ENCODE measurements at places on chromosomes 1 and 21.

GRCh38 chr1:1225238-1225845 is 6.5 kb downstream of the SDF4 start:
- no peak for DNase-seq

GRCh38 chr1:102466487-102466886 is 469.8 kb upstream of the OLFM3 start:
- DNase-seq: no peak

- DNase-seq: peak; percentile 4
These were observed 419.5 kb upstream of the DEPDC1 start for GRCh38 chr1:68916221-68916902.

DNA sequence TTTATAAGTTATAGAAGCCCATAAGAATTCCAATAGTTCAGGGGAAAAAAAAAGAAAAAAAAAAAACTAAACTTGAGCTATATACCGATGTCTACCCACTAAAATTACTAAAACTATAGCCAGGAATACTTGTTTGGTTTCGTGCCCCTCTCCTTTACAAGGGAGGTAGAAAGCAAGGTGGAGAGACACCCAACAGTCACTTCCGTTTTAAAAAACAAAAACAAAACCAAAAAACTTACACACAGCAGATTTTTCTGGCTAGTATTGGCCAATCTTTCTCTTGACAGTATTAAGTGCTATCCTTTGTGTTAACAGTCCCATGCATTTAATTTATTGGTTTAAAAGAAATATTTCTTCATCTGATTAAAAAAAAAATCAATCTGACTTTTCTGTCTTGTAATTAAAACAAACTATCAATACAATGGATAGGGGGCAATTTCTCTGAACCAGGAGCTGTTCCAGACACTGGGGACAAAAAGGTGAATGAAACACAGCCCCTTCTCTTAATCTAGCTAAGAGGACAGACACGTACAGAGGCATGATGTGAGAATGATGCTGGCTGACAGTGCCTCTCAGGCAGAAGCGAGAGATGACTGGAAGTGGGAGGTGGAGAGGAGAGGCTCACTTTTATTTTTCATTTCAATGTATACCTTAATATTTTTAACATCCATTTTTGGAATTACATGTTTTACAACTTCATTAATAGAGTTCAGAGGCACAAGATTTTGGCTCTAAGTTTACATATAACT is 214.8 kb downstream of the RERE start:
- DNase-seq: no peak

DNA sequence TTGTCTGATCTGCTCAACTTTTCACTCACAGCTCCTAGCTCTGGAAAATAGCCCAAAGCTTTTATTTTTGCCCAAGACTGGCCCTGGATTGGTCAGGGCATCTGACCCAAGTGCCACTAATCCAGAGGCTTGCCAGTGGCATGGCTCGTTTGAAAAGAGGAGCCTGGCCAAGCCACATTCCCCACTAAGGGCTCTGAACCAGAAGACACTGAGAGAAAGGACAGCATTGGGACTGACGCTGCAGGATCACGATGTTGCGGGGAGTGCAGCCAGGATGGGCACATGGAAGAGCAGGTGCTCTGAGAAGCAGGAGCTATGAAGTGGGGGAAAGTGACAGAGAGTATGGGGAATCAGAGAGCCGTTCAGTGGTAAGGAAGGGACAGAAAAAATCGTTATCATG is 44.9 kb upstream of the TSPAN2 start:
- no peak for DNase-seq

- no peak for DNase-seq
These were observed 732 bp downstream of the HS2ST1 start for GRCh38 chr1:86914998-86915736.

DNA sequence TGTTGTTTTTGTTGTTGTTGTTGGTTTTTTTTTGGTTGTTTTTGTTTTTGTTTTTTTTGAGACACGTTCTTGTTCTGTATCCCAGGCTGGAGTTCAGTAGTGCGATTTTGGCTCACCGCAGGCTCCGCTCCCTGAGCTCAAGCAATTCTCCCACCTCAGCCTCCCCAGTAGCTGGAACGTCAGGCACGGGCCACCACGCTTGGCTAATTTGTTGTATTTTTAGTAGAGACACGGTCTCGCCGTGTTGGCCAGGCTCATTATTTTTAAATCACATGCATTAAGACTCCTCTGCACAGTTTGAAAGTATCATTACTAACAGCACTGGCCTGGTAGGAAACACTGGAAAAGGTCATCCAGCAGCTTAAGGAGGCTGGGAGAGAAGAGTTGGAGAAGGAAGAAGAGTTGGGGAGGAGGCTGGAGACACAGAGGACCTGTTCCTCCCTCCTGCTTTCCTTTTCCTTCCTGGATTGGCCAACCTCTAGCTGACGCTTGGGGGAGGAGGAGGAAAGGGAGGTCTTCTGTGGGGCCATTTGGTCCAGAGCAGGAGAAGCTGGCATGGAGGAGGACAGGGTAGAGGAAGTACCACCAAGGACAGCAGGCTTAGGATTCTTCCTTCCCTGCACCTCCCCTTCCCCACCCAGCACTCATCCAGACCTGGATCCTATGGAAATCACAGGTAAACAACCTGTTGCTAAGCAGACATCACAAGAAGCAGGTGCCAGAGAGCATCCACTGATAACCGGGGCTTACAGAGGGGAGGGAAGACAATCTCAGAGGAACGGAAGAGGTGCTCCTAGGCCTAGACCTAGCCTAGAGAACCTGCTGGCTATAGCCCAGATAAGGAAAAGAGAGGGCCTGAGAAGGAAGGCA is 71.9 kb upstream of the GOLT1A start:
- DNase-seq: no peak

DNA sequence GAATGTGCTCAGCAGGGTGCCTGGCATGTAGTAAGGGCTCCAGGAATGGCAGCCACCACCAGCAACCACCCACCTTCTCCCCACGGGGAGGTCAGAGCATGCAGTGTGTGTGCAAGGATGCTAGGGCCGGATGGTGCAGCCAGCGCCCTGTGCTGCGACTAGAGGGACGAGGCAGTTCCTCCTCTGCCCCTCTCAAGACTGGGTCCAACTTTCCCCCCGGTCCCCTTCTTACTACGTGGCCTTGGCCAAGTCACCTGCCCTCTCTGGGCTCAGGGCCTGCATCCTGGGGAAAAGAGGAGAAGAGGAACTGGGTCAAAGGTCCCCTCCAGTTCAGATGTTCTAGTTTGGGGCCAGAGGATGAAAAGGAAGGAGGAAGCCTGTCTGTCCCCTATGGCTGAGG is 71.6 kb upstream of the TARDBP start:
- no peak for DNase-seq

GRCh38 chr1:53659436-53659835 is 79.5 kb downstream of the GLIS1 start:
- no peak for DNase-seq

- no peak for DNase-seq
These were observed 54.9 kb downstream of the LRRC40 start for GRCh38 chr1:70150444-70150843.

DNA sequence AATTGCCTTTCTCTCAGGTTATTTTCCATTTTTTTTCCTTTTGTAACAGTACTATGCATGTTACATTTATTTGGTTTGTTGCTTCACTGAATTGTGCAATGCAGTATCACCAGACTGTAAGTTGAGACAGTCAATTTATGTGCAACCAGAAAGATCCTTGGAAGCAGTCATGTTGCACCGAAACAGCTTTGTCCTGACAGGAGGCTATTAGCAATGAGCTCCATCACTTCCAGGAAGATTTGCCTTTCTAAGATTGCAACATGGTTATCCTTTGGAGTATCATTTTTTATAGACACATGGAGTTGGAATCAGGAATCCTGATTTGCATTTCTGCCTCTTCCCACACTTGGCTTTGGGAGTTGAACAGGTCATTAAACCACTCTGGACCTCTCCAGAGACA is 84.5 kb upstream of the ST6GALNAC5 start:
- no peak for DNase-seq

DNA sequence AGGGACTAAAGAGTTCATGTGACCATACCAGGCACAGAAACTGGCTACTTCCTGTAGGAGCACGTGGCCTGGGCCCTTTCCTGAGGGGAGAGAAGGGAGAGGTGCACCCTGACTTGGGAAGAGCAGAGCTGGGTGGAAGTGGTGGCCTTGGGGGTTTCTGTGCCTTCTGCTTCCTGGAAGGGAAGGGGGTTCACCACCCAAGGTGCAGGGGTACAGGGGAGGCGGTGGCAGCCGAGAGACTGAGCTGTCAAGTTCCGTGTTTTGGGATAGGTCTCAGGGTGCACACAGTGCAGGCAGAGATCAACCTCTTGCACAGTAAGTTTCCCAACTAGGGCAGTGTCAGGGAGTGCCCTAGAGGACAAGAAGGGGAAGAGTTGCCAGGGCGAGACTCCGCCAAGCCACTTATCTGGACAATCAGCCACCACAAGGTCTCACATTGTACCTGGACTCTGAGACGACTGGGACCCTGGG is 10.1 kb downstream of the HECTD3 start:
- no peak for DNase-seq

GRCh38 chr1:47201179-47201578 is 11.3 kb upstream of the PDZK1IP1 start:
- no peak for DNase-seq

DNA sequence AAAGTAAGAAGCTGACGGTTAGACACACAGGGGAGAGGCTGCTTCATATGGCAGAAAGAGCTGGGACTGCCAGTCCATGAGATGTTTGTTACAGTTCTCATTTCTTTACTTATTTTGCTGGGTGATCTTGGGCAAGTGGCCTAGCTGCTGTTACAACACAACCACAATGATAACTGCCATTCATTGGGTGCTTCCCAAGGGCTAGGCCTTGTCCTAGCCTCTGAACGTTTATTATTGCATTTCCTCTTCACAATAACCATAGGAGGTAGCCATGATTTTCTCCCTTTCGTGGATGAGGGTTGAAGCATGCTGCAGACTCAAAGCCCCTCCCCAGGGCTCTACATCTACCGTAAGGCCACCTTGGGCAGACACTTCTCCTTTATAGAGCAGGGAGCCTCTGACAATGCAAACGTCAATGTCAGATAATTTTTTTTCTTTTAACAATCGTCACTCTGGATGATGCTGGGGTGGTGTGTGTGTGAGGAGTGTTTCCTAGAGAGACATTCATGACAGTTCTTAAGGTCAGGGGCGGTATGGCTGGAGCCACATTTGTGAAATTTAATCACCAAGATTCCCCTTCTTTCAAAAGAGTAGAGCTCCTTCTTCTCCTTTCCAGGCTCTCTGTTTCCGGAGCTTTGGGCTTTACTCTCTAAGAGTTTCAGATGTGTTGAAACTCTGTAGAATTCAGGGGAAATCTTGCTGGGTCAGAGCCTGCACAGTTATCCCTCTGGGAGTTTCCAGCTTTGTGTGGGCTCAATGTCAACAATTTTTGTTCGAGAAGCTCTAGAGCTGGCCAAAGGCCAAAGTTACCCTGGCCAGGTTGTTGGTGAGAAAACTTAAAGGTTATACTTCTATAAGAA is 138.5 kb upstream of the SGIP1 start:
- no peak for DNase-seq

GRCh38 chr1:161216945-161217712 is 2.0 kb downstream of the FCER1G start:
- DNase-seq: no peak

GRCh38 chr1:172561252-172561651 is 28.3 kb downstream of the SUCO start:
- DNase-seq: no peak

GRCh38 chr1:23556635-23557470 is 2.4 kb downstream of the ID3 start:
- DNase-seq: no peak

GRCh38 chr1:40754201-40754600 is 29.4 kb upstream of the KCNQ4 start:
- no peak for DNase-seq

DNA sequence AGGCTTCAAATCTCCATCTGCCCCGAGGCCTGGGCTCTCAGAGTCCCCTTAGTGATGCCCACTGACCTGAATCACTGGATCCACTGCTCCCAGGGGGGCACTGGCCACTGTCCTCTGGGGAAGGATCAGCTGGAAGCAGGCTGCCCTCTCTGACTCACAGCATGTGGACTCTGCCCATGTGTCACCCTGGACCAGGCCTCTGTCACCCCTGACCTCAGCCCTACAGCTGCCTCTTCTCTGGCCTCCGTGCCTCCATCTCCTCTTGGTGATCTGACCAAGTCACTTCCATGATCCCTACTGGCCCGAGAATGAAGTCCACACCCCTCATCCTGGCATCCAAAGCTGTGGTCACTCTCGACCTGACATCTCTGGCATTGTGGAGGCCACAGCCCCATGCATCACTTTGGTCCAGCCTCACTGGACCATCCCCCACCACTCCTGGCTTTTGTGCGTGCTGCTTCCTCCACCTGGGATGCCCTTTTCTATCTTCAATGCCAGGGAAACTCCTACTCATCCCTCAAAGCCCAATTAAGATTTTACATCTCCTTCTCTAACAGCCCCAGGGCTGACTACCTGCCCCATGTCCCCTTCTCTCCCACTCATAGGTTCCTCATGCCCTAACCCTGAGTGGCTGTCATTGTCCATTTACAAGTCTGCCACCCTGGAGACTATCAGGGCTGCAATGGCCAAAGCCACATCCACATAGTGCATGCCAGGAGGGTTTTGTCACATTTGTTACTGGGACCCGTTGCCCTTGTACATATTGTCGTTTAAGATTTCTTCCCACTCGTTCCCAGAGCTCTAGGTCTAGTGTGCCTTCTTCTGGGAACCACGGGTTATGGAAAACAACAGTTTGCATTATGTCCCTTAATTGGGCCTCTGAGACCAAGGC is 685.0 kb downstream of the MATN1 start:
- no peak for DNase-seq

DNA sequence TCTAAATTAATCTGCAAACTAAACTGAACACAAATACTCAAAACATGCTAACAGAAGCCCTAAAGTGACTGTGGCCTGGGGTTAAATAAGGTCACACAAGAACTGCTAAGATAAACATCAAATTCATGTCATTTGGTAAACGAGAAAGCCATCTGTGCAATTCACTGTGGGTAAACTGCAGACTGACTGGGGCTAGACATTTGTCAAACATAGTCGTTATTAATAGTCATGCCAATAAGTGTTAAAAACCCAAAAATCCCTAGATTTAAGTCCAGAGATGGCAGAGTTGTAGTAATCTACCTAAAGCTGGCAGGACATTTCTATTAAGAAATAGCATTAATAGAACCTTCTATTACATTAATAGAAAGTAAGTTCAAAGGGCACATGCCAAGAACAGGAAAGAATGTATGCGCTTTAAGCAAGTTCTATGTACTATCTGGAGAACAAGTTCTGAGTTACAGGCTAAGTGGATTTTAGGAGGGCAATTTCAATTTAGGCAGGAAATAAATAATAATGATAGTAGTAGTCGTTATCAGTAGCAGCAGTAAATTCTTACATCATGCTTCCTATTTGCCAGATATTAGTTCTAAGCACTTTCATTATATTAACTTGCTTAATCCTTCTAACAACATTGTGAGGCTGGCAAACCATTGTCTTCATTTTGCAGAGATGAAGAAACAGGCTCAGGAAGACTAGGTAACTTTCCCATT is 8.6 kb downstream of the EDEM3 start:
- DNase-seq: no peak

DNA sequence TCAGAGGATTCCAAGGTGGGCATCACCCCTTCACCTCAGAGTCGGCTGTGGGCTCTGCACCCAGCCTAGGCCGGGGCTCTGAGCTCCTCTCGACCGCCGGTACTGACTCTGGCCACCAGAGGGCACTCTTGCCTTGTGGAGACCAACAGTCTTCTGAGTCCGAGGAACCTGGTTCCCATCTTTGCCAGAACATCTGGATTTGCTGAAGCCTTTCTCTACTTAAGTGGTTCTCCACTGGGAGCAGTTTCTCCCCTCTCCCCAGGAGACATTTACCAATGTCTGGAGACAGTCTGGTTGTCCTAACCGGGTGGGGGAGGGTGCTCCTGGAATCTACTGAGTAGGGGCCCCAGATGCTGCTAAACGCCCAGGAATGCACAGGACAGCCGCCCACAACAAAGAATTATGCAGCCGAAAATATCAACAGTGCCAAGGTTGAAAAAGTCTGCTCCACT is 9.4 kb downstream of the ETV3L start:
- peak; percentile 75 for DNase-seq

Measured in amniotic stem cell (primary cell).